ENCODE measurements at places on chromosomes 7 and 10.

DNA sequence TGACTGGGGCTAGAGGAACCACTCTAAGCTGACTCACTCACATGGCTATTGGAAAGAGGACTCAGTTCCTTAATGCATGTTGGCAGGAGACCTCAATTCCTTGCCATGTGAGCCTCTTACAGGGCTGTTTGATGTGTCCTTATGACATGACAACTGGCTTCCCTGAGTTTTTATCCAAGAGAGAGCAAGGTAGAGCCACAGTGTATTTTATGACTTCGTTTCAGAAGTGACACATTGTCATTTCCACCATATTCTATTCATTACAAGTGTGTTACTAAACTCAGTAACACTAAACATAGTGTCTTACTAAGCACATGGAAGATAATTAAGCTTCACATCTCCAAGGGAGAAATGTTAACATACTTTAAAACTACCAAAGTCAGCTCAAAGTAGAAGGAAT lies 98.2 kb downstream of the ZNF777 start:
- no peak for DNase-seq

GRCh38 chr7:70477036-70478010 lies 654.6 kb upstream of the GALNT17 start:
- no peak for DNase-seq

DNA sequence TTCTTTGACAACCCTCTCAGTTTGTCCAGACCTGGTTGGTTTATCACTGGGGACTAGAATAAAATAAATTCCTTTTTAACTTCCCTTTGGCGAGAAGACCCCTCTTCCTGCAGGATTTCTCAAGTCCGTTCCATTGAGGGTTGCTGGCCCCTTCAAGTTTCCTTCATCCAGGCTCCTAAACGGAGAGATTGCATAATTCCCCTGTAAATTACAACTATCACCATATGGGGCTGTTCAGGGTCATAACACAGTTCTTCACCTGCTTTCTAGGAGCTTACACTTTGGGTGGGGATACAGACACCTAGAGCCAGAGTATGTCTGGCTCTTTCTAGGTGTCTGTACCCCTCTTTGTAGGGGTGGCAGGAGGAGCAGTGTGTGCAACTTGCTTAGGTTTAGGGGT lies 3.3 kb upstream of the COPS6 start:
- DNase-seq, result no peak

DNA sequence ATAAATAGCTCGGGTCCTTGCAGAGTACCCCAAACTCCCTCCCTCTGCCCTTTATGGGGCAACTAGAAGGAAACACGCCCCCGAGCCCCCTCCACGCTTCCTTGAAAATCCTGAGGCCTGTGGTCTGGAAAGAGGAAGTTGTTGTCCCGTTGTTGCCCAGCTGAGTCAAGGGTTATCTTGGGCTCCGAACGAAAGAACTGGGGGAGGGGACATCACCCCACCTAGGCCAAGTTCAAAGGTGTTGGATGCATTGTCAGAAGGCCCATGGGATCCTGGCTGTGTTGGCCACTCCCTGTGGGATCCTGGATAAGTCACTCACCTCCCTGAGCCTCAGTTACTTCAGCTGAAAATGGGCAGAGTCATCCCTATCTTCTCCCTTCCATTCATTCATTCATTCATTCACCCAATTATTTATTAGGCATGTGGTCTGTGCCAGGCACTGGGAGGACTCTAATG lies at the start of gene CCL24:
CCL24 (minus strand) TSS at position 26 of the 456 bp plus-strand sequence. CDS start 91 bp downstream, outside the sequence.
- no peak for DNase-seq

DNA sequence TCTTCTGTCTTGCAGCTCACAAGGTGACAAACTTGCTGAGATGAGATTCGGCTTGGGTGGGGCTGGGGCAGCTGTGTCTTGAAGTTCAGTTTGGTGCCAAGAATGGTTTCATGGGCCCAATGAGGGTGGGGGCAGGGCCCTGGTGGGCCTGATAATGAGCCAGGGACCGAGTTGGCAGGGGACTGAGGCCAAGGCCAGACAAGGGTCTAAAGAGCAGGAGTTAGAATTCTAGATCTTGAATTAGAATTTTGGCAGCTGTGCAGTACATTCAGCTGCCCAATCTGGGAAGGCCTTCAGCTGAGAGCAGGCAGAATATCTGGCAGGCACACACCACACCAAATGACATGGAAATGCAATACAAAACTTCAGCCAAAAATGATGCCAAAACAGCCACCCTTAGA lies 1.5 kb upstream of the JAZF1 start:
- DNase-seq, result no peak
